ENCODE measurements at places on chromosomes 3 and 15.

- DNase-seq = no peak
These were observed 309.2 kb downstream of the MAGI1 start for GRCh38 chr3:65729555-65729954.

GRCh38 chr3:171236265-171237008 is 209.9 kb upstream of the SLC2A2 start:
- no peak for DNase-seq

DNA sequence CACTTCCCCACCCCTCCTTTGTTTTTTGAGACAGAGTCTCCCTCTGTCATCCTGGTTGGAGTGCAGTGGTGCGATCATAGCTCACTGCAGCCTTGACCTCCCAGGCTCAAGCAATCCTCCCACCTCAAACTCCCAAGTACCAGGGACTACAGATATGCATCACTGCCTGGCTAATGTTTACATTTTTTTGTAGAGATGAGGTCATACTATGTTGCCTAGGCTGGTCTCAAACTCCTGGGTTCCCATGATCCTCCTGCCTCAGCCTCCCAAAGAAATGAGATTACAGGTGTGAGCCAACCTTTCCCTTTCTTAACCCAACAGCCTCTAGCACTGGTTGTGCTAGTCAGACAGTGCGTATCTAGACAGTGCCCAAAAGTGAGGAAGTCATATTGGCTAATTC is 6.4 kb upstream of the GATM start:
- no peak for DNase-seq

DNA sequence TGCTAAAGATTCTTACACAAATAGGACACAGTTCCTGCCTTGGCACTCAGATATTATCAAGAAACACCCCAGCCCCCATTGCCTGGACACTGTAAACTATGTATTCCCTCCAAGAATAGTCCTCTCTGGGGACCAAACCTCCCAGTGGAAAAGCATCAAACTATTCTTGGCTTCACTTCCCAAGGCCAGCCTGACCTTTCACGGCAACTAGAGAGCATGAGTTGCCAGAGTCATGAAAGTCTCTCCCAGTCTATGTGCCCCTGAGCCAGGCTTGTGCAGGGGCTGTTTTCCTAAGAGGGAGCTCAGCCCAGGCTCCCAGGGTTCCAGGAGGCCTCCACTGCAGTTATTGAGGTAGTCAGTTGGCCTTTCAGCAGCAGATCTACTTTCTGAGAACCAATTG is 251.9 kb upstream of the TGFBR2 start:
- no peak for DNase-seq

GRCh38 chr3:191372122-191372521 is 41.8 kb upstream of the UTS2B start:
- DNase-seq = no peak

DNA sequence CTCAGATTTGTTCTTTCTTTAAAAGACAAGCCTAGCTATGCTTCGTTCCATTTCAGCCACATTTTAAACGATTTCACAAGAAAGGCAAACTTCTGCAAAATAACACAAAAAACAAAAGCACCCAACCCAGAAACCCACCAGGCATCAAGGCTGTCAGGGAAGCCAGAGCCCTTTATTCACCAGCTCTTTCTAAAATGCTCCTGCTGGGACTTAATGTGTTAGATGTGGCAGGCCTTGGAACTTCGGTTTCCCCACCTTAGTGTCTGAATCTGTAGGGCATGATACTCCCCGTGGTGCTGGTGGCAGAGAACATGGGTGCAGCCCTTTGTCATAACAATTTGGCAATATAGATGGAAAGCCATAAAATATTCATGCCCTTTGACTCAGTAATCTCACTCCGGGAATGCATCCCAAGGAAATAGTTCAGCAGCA is 56.8 kb upstream of the LCTL start:
- no peak for DNase-seq

- DNase-seq = no peak
These were observed 290.3 kb downstream of the ZBTB20 start for GRCh38 chr3:114856835-114857234.

DNA sequence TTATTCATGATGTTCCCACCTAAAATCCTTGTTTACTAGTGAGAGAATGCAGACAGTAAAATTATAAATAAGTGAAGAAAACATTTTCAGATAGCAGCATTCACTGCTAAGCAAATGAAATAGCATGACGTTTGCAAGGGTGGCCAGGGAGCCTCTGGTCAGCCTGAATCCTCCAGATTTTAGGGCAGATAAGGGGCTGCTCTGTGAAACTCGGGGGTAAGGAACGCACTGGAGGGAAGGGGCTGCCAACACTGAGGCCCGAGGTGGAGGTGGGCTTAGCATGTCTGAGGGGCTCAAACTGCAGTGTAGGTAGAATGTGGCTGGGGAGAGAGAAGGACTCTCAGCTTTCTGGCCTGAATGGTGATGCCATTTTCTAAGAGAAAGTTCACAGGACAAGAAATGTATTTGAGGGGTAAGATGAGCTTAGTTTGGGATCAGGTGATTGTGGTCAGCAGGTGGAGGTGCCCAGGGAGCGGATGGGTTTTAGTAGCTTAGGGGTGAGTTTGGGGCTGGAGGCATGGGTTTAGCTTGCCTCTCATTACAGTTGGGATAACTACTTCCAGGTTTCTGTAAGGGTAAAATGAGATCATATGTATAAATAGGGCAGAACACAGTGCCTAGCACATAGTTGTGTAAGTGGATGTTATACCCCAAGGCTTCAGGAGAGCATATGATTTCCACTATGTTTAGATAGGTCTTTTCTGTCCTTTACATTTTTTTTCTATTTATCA is 20.5 kb downstream of the GPR171 start:
- DNase-seq = no peak

GRCh38 chr3:193029800-193030199 is 112.1 kb upstream of the MB21D2 start:
- DNase-seq = no peak

GRCh38 chr3:57006179-57006657 is 54.2 kb upstream of the SPATA12 start:
- no peak for DNase-seq

- DNase-seq = no peak
These were observed 11.7 kb downstream of the SH2D7 start for GRCh38 chr15:78104119-78104479.

- no peak for DNase-seq
These were observed 281.9 kb upstream of the LRRFIP2 start for GRCh38 chr3:37456270-37456708.

- no peak for DNase-seq
These were observed 56.3 kb upstream of the TMCO5A start for GRCh38 chr15:37877851-37878741.

GRCh38 chr3:194777729-194778128 is 92.0 kb downstream of the FAM43A start:
- no peak for DNase-seq

- DNase-seq = no peak
These were observed 87.2 kb downstream of the OPA1 start for GRCh38 chr3:193680220-193680619.

- no peak for DNase-seq
These were observed 74.9 kb downstream of the ETFA start for GRCh38 chr15:76236350-76236749.

DNA sequence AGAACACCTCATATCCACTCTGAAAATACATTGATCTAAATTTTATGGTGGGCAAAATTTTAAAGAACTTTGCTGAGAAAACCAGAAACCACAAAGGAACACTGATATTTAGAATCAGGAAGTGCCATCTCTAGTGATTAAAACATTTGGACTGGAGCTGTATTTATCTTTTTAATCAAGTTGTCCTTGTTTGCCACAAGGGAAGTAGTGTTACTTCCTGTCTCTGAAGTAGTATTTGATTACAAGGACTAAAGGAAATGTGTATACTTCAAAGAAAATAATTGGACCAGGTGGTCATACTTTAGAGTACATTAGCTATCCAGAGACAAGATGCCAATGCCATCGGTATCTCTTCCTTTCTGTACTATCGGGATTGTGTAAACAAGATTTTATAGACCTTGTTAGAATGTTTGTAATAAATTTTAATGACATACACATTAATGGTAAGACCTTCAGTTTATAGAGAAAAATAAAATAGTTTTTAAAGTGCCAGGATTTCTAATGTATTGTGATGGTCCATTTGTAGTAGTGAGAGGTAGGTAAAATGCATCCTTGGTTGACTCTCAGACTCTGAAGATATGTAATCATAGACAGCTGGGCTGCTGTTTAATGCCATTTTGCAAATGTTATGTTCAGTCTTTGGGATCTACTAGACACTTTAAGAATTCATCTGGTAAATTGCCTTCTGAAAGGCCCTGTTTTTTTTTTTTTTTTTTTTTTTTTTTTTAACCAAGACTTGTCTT is 131.9 kb downstream of the B3GALNT1 start:
- no peak for DNase-seq

GRCh38 chr3:146078031-146078430 is 83.0 kb downstream of the PLOD2 start:
- no peak for DNase-seq

DNA sequence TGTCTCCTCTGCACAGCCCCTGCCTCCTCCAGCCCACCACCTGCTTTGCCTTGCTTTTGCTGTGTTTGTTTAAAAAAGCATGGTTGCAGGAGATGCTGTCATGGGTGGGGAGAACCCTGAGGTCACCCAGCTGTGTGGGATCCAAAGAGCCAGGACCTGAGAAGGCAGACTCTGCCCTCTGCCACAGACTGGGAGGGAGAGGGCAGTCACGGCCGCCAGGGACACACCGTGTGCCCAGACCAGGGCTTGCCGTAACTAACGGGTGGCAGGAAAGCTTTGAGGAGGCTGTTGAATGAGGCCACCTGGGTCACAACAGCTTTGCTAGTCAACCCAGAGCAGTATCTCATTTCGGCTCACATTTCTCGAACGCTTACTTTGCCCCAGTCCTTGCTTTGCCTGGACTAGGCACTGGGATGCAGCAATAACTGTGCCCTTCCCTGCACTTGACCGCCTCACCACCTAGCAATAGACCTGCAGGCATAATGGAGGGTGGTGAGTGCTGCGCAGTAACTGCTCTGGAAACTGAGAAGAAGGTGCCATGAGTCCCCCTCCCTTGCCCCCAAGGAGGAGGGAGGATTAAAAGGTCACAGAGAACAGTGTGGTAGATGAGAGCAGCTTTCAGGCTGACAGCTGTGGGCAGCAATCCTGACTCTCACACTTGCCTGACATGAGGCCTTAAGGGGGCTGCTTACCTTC is 55.0 kb upstream of the CTDSPL start:
- no peak for DNase-seq

GRCh38 chr3:177561365-177561764 is 364.1 kb upstream of the TBL1XR1 start:
- DNase-seq = no peak

- no peak for DNase-seq
These were observed 222.7 kb downstream of the XXYLT1 start for GRCh38 chr3:195048059-195048905.

- DNase-seq = no peak
These were observed 215.2 kb upstream of the PRICKLE2 start for GRCh38 chr3:64440498-64440897.

DNA sequence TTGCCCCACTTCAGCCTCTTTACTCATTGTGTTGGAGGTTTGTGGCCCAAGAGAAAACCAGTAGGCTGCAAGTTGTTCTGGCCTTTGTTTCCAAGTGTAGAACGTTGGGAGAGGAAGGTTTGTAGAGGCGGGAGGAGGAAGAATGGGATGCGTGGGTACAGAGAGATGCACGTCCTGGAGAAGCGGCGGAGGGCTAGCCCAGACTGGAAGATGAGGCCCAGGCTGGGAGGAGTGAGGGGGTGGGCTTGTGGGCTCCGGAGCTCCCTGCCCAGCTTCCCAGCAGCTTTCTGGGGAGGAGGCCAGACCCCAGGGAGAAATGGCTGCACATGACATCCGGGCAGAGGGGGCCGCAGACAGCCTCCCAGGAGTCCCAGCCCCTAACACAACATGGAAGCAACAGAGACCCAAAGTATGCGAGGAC is 5.3 kb downstream of the PLA2G4F start:
- no peak for DNase-seq

GRCh38 chr3:101878589-101878988 is 29.3 kb downstream of the NFKBIZ start:
- no peak for DNase-seq

DNA sequence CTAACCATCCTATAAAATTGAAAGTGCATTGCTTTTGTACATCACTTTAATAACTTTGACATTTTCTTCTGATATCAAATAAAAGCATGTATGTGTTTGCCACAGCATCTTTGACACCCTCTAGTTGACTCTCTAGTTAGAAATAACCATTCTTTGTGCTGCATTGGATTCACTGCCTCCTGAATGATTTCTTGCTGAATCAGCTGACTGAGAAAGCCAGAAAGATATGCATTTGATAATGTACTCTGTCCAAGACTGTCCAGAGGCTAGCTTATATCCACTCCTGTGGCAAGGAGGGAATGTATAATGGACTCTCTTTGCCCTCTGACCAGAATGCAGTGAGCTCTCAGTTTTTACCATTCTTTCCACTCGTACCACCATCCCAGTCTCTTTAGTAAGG is 6.2 kb downstream of the RAB11A start:
- DNase-seq = no peak

GRCh38 chr15:76286271-76286879 is 24.9 kb downstream of the ETFA start:
- no peak for DNase-seq

- DNase-seq = no peak
These were observed 957.8 kb downstream of the ROBO1 start for GRCh38 chr3:78809966-78810365.

DNA sequence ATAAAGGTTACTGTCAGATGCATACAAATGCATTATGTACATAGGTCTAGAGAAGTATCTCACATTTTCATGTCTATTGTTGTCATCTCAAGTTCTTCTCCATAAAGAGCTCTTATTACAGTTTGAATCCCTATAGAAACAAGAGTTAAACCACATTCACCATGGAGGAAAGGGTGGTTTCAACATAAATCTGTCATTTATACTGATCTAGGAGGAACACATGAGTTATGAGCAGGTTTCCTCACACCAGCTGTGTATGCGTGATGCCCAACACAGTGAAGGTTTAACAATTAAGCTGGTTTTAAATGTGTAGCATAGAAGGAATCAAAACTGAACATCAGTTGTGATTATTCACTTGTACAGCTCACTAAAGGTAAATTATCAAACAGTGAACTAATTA is 251.7 kb downstream of the KCNMB2 start:
- no peak for DNase-seq

DNA sequence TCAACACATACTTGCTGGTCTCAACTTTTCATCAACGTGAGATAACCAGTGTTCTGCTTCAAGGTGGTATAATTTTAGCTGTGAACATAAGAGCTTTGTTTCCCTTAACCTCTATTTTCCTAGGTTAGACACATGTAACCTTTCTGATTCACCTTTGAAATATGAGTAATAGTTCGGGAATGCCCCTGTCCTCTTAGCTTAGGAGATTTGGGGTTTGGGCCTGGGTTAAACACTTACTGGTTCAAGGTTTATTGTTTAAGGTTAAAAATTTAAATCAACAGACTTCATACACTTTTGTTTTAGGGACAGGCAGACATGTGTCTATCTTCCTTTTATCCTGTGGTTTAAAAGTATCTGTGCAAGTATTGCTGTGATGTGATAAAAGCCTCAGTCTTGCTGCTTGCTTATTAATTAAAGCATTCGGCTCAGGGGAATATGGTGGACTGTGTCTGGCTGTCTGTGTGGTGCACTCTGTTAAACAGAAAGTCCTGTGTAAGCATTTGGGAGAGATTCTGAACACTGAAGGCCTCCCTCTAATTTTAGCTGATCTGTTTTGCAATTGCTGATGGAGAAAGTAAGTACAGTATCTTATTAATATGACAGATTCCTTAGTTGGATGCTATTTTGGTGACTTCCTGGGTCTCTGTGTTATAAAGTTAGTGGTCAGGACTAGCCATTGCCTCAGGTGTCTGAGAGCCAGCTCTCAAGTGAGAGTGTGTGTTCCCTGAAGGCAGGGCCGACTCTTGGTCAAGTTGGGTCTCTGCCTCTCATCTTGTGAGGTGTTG is 81.8 kb downstream of the USP13 start:
- no peak for DNase-seq

GRCh38 chr15:77664428-77664827 is 31.7 kb upstream of the LINGO1 start:
- no peak for DNase-seq
